ENCODE measurements at places on chromosomes 13 and 19.

DNA sequence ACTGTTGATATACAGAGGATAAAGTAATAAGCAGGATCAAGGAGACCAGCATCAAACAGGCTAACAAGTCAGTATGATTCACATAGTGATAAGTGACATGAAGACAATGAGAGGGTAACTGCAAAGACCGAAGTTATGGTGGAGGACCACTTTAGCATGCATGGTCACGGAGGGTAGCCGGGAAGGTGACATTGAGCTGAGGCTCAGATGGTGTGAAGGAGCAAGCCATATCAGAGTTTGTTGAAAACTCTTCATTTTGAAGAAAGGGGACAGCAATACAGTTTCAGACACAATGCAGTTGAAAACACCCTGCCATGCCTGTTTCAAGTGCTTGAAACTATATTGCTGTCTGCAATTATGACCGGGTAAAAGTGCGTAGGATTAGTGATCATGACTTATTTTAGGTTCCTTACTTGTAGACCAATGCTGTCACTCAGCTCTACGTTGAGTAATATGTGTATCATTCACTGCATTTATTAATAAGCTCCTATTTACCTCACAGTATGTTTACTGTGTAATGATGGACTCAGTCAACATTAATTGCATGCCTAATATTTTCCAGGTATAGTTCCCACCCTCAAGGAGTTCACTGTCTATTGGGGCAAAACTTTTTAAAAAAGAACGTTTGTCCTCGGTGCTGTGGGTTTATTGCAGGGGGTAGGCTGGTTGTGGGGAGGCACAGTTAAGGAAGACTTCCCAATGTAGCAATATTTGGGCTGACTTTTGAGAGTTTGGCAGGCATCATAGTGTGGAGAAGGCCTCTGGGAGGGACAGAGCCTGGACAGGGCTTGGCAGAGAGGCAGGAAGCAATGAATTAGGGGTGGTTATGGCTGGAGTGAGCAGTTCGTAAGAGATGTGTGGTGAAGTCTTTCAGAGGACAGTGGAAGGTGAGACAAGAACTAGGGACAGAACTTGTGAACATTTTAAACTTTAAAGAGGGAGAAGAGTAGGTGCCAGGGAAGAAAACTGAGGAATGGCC, 3.2 kb downstream of the UBAC2 start:
- H3K4me3 ChIP-seq, result no peak overlapping the region
- peaks cover 4% of the 10 kb centered on the region for H3K36me3 ChIP-seq
- no peak for DNase-seq
- H3K27ac ChIP-seq, result no peak overlapping the region
- H3K4me1 ChIP-seq, result no peaks in the 10 kb centered on the region
- H3K27me3 ChIP-seq, result no peaks in the 10 kb centered on the region

- no peaks in the 10 kb centered on the region for H3K36me3 ChIP-seq
- H3K27me3 ChIP-seq, result no peaks in the 10 kb centered on the region
- DNase-seq, result no peak
- no peak overlapping the region for H3K27ac ChIP-seq
- H3K4me3 ChIP-seq, result no peak overlapping the region
Observed at GRCh38 chr13:73522937-73523336, 464.1 kb downstream of the KLF5 start.

DNA sequence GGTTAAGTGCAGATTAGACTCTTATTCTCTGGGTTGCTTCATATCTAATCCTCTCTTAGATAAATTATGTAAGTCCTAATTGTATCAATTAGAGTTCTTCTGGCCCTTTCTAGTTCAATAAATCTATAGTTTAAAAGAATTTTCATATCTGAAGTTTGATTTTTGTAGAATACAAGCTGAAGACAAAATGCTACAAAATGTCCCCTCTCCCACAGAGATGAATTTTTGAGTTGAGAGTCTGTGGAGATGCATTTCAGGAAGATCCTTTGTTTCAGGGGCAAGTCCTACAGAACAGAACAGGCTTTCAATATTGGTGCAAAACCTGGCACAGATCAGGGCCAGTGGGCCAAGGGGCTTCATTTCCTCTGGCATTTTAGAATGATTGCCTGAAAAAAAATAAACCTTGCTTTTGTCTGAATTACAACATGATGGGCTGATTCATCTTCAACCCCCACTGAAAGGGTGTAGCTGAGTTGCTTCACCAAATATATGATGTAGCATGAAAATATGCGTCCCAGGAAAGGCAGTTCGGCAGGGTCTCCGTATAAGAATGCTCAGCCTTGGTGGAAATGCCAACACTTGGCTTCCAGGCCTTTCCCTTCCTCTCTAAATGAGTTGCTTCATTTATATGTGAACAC, 6.4 kb upstream of the IPO5 start:
- H3K36me3 ChIP-seq, result no peaks in the 10 kb centered on the region
- DNase-seq, result no peak
- no peak overlapping the region for H3K4me3 ChIP-seq
- H3K4me1 ChIP-seq, result no peaks in the 10 kb centered on the region
- no peak overlapping the region for H3K27ac ChIP-seq

DNA sequence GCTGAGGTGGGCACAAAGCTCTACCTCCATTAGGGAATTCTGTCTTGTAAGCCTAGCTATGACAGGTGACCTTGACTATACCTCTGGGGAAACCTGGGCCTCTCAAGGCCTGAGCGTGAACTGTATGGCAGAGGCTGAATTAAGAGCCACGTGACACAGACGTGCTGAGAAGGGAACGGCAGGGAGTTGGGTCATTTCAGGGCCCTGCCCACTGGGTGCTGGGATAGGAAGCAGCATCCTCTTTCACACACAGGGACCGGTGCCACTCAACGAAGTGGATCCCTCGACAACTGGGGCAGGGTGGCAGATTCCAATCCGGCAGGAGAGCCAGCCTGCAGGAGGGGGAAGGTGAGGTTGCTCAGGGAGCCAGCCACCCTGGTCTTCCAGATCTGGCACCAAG, 9.2 kb downstream of the ASF1B start:
- no peaks in the 10 kb centered on the region for H3K4me1 ChIP-seq
- no peak for DNase-seq
- H3K27ac ChIP-seq, result no peak overlapping the region
- no peak overlapping the region for H3K4me3 ChIP-seq
- peaks cover 20% of the 10 kb centered on the region for H3K36me3 ChIP-seq

DNA sequence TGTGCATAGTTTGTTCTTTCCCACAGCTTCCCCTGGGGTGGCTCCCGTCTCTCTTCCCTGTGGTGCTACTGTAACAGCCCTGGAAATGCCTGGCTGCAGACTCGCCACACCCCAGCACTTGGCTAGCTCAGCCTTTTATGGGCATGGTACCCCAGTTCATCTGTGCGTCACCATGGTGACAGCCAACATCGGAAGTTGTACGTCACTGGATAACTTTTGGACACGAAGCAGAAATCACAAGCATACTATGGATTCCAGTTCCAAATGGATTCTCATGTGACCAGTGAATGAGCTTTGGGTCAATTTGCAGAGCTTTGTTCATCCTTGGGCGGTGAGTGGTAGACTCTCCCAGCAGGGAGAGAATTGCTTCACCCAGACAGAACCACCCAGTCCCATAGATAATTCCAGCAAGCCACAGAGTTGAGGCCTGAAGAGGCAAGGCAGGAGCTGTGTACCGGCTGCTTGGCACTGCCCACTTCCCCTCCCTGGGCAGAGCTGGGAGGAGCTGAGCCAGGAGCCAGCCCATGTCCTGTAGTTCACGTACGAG, 54.4 kb downstream of the COL4A2 start:
- no peak for DNase-seq
- no peak overlapping the region for H3K27ac ChIP-seq
- H3K36me3 ChIP-seq, result peaks cover 12% of the 10 kb centered on the region
- H3K4me3 ChIP-seq, result no peak overlapping the region
- H3K4me1 ChIP-seq, result no peaks in the 10 kb centered on the region

GRCh38 chr13:61275736-61276135, 139.9 kb downstream of the PCDH20 start:
- no peak overlapping the region for H3K27ac ChIP-seq
- H3K4me1 ChIP-seq, result no peaks in the 10 kb centered on the region
- H3K27me3 ChIP-seq, result no peaks in the 10 kb centered on the region
- no peaks in the 10 kb centered on the region for H3K36me3 ChIP-seq
- no peak overlapping the region for H3K4me3 ChIP-seq

DNA sequence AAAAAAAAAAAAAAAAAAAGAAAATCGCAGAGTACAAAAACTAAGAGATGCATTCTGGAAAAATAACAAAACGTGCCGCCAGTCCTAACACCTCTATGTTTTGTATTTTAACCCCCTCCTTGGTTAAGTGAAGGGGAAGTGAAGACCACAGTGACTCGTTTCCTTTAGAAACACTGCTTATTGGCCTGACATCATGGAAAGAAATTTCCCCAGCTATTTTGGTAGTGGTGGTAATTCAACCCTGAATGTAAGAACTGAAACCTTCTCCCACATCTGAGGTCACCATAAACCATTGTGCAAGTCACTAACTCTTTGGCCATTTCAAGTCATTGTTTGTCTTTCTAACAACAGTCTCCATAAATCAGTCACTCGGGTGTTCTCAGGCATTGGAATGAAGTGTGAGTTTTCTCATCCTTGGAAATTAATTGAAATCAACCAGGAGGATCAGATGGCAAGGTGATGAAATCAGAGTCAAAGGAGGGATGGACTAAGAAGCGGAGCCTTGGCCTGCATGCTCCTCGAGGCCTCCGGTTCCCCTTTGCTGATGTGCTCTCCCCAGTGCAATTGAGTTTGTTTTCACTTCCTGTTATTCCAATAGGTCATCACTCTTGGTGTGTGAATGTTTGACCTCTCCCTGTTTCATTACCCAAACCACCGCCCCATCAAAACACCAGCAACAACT, 443.9 kb downstream of the FGF9 start:
- DNase-seq, result no peak
- H3K36me3 ChIP-seq, result no peaks in the 10 kb centered on the region

DNA sequence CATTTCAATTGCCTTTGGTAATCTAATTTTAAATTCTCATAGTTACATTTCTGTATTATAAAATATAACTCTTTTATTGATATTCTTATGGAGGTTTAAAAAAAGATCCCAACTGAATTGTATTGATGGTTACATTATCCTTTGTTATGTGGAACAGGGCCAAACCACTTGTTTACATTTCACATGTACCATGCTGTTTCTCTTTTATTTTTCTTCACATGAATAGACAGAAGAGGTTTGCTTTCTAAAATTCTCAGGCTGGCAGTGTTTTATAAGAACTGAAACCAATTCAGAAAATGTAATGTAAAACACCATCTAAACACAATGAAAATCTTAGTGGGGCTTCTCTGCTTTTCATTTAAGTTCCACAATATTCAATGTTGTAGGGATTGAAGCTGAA, 122.5 kb downstream of the GPC5 start:
- H3K27me3 ChIP-seq, result no peaks in the 10 kb centered on the region
- H3K27ac ChIP-seq, result no peak overlapping the region
- H3K4me3 ChIP-seq, result no peak overlapping the region
- no peak for DNase-seq

- no peak overlapping the region for H3K27ac ChIP-seq
- H3K4me1 ChIP-seq, result no peaks in the 10 kb centered on the region
- H3K27me3 ChIP-seq, result peaks cover 2% of the 10 kb centered on the region
- H3K4me3 ChIP-seq, result no peak overlapping the region
- DNase-seq, result peak; percentile 63
- H3K36me3 ChIP-seq, result no peaks in the 10 kb centered on the region
Observed at GRCh38 chr19:41785653-41786052, 10.7 kb upstream of the CEACAM3 start.

DNA sequence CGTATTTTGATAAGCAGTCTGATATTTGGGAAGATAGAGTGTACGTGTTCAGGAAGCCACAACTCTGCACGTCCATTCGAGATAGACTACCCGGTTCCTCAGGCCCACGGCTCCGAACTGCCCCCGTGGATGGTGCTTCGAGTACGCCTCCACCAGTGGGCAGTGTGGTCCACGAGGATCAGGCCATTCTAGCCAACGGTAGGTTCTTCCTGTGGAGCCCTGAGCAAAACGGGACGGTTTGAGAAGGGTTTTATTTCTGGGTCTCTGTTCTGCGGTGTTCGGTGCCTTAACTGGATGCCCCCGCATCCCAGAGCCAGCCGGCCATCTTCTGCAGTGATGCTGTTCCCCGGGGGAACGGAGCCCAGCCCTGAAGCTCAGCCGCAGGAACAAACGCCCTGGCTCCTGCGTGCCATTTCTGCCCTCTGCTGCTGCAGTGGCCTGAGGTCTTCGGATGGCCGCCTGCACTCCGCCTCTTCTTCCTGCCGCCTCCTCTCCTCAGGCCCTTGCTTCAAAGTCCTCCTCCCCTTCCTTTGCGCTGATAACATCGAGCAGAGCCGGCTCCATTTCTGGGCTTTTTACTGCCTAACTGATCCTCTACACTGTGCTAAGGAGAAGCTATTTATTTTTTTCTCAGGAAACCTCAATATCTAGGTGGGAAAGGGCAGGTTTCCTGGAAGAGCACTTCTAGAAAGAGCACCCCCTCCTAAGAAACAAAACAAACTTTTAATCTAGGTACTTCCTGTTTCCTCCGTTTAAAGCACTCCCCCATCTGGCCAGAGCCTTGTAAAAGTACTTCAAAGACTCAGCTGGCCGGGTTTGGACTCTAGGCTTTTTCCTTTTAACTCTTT, 36.2 kb upstream of the SLC46A3 start:
- no peak overlapping the region for H3K27ac ChIP-seq
- no peak overlapping the region for H3K4me3 ChIP-seq
- H3K27me3 ChIP-seq, result no peaks in the 10 kb centered on the region
- H3K36me3 ChIP-seq, result no peaks in the 10 kb centered on the region

DNA sequence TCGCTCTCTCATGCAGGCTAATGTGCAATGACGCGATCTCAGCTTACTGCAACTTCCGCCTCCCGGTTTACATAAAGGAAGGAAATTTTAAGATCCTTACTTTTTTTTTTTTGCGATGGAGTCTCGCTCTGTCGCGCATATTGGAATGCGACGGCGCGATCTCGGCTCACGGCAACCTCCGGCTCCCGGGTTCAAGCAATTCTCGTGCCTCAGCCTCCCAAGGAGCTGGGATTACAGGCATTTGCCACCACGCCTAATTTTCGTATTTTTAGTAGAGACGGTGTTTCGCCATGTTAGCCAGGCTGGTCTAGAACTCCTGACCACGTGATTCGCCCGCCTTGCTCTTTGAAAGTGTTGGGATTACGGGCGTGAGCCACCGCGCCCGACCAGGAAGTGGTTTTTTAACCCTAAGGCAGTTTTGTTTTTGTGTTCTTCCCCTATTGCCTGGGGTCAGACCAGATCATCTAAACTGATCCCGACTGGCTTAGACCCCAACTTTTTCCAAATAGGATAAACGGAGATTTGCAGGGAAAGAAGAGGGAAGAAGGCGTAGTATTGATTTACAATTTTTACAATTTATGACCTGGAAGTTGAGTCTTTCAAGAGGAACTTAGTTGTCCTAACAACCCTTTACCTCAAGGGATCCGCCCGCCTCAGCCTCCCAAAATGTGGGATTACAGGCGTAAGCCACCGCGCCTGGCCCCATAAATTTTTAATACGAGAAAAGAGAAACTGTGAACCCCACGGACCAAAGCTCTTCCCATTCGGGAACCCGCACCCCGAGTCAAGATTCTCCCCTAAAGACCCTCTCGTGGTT, 142.0 kb downstream of the ZNF737 start:
- peak overlapping the region; percentile 82 for H3K27ac ChIP-seq
- peak overlapping the region; percentile 88 for H3K4me3 ChIP-seq
- H3K4me1 ChIP-seq, result no peaks in the 10 kb centered on the region
- peak; percentile 31 for DNase-seq
- H3K36me3 ChIP-seq, result peaks cover 29% of the 10 kb centered on the region

Data from neuronal stem cell (in vitro differentiated cells).